ENCODE measurements at places on chromosomes 3 and 15. TPM values are rescaled to one million over a fixed set of nuclear protein-coding genes. Genes with fewer than 3 reads are reported as not detected.

- no peak for DNase-seq
These were observed 772.4 kb upstream of the NR2F2 start for GRCh38 chr15:95558131-95558530.

DNA sequence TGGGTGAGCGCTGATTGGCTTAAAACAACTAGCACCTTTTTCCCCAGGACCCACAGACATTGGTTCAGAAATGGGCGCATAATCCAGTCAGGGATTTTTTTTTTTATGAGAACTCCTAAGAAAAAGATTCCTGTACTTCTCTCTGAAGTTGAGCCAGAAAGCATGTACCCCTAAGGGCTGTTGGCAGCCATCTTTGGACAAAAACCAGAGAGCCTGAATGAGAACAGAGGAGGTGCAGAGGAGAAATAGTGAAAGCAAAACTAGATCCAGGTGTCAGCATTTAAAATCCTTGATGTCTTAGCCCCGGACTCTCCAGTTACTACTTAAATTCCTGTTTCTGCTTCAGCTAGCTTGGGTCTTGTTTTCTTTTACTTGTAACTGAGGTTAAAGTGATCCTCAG is 1.9 kb upstream of the SLC27A2 start:
- DNase-seq = no peak

- no peak for DNase-seq
These were observed 67.5 kb downstream of the RPL22L1 start for GRCh38 chr3:170802164-170803151.

DNA sequence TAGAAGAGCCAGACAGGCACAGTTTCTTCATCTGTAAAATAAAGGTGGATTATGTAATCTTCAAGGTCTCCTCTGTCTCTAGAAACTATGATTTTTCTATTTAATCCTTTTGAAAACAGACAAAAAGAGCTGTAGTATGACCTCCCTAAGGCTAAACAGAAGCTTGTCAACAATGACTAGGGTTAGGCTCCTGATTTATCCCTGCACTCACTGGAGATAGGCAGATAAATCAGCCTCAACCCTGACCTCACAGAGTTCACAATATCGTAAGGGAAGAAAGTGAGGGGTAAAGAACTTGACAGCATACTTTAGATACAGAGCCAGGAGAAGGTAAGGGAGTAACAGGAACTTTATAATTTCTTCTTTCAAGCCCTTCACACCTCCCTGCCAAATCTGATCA is 124.8 kb downstream of the TMCC1 start:
- DNase-seq = no peak

The STRIT1 gene
- not detected for total RNA-seq

DNA sequence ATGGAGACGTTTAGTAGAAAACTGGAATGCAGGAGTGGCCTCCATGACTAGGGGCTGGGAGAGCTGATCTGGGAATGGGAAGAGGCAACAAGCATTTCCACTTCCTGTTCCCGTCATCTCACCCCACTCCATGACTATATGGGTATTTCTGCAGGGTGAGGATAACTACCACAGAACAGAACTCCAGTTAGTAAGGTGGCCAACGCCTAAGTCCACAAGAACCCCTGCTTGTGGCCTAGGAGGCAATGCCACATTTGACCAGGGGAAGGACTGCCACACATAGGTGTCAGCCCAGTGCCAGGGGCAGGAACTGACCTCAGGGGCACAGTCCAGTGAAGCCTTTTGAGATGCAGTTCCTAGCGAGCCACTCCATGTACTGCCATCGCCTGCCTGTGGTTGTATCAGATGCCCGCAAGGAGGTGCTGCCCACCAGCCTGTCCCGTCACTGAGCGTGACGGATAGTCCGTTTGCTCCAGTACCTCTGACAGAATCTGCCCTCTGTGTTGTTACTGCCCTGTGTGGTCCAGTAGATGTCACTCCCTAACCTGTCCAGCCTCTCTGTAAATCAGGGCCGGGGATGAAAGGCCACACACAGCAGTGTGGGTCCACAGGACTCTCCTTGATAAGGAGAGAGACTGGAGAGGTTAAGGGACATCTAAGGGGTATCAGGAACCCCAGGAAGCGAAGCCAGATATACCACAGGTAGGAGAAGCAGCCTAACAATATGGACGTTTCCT is 3.5 kb upstream of the MTFMT start:
- DNase-seq = peak; percentile 19

DNA sequence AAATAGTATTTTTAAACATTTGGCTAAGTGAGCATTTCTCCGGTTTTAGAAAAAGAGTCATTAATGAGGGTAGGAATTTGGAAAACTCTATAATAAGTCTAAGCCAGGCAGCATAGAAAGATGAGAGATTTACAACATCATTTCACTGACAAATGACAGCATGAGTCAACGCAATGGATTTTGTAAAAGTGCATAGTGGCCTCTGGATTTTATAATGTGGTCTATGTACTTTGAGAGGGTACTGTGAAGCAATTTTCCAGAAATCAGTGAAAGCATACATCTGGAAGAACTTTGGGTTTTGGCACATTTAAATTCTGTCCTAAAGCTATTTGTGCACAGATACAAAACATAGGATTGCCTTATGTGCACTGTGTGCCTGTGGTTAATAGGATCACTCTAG is 130.8 kb upstream of the CCNL1 start:
- DNase-seq = no peak

The TRPC1 gene
- 1.6 TPM for total RNA-seq

The KLHL40 gene
- total RNA-seq = not detected

GRCh38 chr15:62348118-62348517 is 183.0 kb upstream of the C2CD4B start:
- no peak for DNase-seq

DNA sequence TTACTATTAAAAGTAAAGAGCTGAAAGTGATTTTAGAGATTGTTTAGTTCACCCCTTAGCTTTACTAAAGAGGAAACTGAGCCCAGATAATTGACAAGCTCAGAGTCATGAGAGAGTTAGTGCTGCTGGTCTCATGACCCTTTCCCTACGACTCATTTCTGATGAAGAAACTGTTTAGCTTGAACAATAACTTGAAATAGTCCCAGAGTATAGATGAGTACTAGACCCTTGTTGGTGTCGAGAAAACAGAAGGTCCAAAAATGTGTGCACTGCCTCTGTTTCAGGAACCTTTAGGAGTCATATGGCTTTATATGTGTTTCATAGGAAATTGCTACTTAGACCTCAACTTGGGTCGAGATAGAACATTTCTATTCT is 58.2 kb downstream of the IL16 start:
- DNase-seq = no peak

- no peak for DNase-seq
These were observed 12.2 kb downstream of the GXYLT2 start for GRCh38 chr3:72900048-72900447.

GRCh38 chr15:65421360-65422215 is 1.2 kb downstream of the IGDCC4 start:
- DNase-seq = peak; percentile 22

The UROC1 gene
- not detected for total RNA-seq

- no peak for DNase-seq
These were observed 54.2 kb upstream of the ARHGEF3 start for GRCh38 chr3:56855856-56856512.

GRCh38 chr15:38622304-38622703 is 57.7 kb upstream of the RASGRP1 start:
- DNase-seq = no peak

GRCh38 chr3:171326717-171327440 is 133.3 kb downstream of the TNIK start:
- no peak for DNase-seq

The HCLS1 gene
- total RNA-seq = 345 TPM

- DNase-seq = peak; percentile 68
These were observed 2.4 kb downstream of the PML start for GRCh38 chr15:73996939-73997338.

The MUC4 gene
- total RNA-seq = not detected

- DNase-seq = no peak
These were observed 122.9 kb downstream of the GREM1 start for GRCh38 chr15:32840507-32841245.

The HPS3 gene
- total RNA-seq = 21.9 TPM

DNA sequence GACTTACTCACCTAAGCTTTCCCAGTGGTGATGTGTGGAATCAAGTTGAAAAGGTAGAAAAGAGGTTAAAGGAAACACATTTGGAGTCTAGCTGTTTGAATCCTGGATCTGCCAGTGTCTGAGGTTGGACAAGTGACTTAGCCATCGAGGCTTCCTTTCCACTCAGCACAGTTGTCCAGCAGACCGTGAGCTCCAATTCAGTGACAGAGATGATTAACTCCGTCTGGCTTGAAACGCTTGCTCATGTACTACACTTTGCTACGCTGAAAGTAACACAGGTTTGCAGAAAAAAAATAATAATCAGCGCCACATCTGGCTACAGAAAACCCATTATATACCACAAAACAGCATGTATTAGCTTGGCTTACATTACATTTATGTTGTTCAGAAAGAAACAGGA is 364.9 kb upstream of the MCTP2 start:
- no peak for DNase-seq

The DLEC1 gene
- 4.9 TPM for total RNA-seq

The NKIRAS1 gene
- 2.1 TPM for total RNA-seq

The ITGA11 gene
- not detected for total RNA-seq

The ATP13A5 gene
- not detected for total RNA-seq

The CXCR6 gene
- total RNA-seq = 23.7 TPM
